Right atrium auricular region (tissue), 2 donors: ENCODE measurements at places on chromosomes 1 and 21. TPM values are rescaled to one million over a fixed set of nuclear protein-coding genes. Genes with fewer than 3 reads are reported as not detected.

DNA sequence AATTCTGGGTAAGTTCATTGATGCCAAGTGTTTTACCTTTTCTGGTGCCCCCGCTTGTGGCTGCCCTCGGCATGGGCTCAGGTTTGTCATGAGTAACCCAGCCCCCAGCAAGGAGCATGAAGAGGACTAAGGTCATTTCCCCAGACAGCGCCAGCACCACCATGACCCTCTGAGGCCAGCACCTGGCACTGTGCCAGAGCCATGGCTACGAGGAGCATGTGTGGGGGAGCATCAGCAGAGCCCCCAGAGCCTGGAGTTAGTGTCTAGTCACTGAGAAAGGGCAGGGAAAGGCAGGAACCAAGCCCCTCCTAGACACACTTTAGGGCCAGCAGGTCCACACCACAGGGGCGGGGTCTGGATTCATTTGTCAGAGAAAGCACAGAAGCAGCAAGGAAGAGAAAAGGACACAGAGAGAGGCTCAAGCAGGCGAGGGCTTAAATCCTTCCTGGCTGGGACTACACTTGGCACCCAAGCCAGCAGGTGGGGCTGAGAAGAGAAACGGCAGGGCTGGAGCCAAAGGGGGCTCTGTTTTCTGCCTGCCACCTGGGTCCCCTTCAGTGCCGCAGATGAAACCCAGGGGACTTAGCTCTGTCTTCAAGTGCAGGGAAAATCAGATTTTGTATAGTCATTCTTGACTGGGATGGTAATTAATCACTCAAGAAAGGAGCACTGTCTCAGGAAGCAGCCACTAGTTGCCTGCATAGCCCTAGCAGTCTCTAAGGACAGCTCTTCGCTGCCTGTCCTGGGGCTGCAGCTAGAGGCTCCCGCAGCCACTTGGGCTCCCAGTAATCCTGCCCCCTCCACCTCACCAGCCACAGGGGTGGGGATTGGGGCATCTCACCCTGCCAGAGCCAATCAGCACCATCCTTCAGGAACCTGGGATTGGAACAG lies 79.6 kb upstream of the ZC3H12A start:
- DNase-seq: no peak
- H3K36me3 ChIP-seq: no peaks in the 10 kb centered on the region
- H3K4me1 ChIP-seq: no peaks in the 10 kb centered on the region
- H3K27me3 ChIP-seq: no peaks in the 10 kb centered on the region
- H3K27ac ChIP-seq: no peak overlapping the region

- H3K27me3 ChIP-seq: no peaks in the 10 kb centered on the region
- no peaks in the 10 kb centered on the region for H3K36me3 ChIP-seq
- H3K4me1 ChIP-seq: peaks cover 26% of the 10 kb centered on the region
- DNase-seq: peak; percentile 63
Observed at GRCh38 chr1:29259802-29260441, 23.6 kb downstream of the PTPRU start.

GRCh38 chr1:225748529-225748928 lies 29.1 kb upstream of the SRP9 start:
- H3K4me3 ChIP-seq: no peak overlapping the region
- no peaks in the 10 kb centered on the region for H3K27me3 ChIP-seq
- no peak for DNase-seq
- H3K27ac ChIP-seq: no peak overlapping the region
- peaks cover 55% of the 10 kb centered on the region for H3K4me1 ChIP-seq
- no peaks in the 10 kb centered on the region for H3K36me3 ChIP-seq

DNA sequence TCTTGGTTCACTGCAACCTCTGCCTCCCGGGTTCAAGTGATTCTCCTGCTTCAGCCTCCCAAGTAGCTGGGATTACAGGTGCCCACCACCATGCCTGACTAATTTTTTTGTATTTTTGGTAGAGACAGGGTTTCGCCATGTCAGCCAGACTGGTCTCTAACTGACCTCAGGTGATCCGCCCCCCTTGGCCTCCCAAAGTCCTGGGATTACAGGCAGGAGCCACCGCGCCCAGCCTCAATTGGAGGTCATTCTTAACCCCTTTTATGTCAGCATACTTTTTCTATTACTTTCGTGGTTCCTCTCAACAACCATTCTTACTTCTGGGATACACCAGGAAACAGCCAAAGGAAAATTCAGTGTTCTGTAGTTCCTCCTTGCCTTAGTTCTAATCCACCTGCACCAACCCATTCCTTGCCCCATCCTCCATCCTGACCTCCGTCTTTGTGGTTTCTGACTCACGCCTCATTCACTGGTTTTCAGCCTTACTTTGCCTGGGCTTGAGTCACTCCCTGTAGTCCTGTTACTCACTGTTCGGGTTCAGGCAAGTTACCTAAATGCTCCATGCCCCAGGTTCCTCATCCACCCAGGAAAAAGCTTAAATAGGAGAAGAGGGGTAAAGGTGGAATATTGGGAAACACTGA lies 12.9 kb upstream of the BCL10 start:
- H3K36me3 ChIP-seq: no peaks in the 10 kb centered on the region
- DNase-seq: no peak
- no peak overlapping the region for H3K27ac ChIP-seq

DNA sequence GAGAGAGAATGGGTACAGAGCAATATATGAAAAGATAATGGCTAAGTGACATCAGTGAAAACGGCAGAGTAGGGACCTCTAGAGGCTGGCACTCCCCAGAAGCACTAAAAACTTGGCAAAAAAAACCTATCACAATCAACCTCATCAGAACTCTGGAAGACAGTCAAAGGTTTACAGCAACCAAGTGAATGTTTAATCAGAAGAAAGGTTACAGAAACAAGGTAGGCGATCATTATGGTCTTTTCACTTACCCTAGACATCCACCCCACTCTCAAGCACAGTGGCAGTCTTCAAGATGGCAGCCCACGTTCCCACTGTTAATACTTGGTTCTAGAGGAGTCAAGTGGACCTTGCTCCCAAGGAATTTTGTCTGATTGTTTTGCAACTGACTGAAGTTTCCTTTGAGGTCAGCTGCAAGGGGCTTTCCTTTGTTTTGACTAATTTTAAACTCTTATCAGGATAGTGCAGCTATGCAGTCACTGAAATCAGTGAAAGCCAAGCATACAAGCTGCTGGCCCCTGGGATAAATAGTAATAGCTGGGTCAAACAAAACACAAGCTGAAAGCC lies 7.2 kb downstream of the KIFAP3 start:
- H3K36me3 ChIP-seq: no peaks in the 10 kb centered on the region
- no peak overlapping the region for H3K4me3 ChIP-seq
- no peaks in the 10 kb centered on the region for H3K27me3 ChIP-seq

GRCh38 chr1:175267716-175268416 lies 75.3 kb upstream of the KIAA0040 start:
- H3K27me3 ChIP-seq: no peaks in the 10 kb centered on the region
- DNase-seq: peak; percentile 70

- H3K4me3 ChIP-seq: no peak overlapping the region
- no peak for DNase-seq
- no peaks in the 10 kb centered on the region for H3K4me1 ChIP-seq
- H3K27ac ChIP-seq: no peak overlapping the region
- H3K27me3 ChIP-seq: peaks cover 9% of the 10 kb centered on the region
- no peaks in the 10 kb centered on the region for H3K36me3 ChIP-seq
Observed at GRCh38 chr1:2452932-2453315, 23.2 kb upstream of the PLCH2 start.

- no peaks in the 10 kb centered on the region for H3K27me3 ChIP-seq
- no peaks in the 10 kb centered on the region for H3K36me3 ChIP-seq
- DNase-seq: peak; percentile 69
- no peak overlapping the region for H3K27ac ChIP-seq
- H3K4me1 ChIP-seq: no peaks in the 10 kb centered on the region
Observed at GRCh38 chr1:87956072-87956471, 627.4 kb downstream of the LMO4 start.

DNA sequence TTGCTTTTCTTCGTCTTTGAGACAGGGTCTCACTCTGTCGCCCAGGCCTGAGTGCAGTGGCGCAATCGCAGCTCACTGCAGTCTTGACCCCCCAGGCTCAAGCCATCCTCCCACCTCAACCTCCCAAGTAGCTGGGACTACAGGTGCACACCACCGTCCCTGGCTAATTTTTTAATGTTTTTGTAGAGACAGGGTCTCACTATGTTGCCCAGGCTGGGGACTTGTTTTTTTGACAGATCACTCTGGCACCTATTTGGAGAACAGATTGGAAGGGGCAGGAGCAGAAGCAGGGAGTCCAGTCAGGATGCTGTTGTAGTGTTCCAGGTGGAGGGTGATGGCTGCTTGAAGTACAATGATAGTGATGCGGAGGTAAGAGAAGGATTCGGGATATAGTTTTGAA lies 12.7 kb upstream of the KDM4A start:
- H3K27ac ChIP-seq: no peak overlapping the region
- H3K36me3 ChIP-seq: no peaks in the 10 kb centered on the region
- no peaks in the 10 kb centered on the region for H3K4me1 ChIP-seq
- H3K4me3 ChIP-seq: no peak overlapping the region
- DNase-seq: no peak
- H3K27me3 ChIP-seq: no peaks in the 10 kb centered on the region

DNA sequence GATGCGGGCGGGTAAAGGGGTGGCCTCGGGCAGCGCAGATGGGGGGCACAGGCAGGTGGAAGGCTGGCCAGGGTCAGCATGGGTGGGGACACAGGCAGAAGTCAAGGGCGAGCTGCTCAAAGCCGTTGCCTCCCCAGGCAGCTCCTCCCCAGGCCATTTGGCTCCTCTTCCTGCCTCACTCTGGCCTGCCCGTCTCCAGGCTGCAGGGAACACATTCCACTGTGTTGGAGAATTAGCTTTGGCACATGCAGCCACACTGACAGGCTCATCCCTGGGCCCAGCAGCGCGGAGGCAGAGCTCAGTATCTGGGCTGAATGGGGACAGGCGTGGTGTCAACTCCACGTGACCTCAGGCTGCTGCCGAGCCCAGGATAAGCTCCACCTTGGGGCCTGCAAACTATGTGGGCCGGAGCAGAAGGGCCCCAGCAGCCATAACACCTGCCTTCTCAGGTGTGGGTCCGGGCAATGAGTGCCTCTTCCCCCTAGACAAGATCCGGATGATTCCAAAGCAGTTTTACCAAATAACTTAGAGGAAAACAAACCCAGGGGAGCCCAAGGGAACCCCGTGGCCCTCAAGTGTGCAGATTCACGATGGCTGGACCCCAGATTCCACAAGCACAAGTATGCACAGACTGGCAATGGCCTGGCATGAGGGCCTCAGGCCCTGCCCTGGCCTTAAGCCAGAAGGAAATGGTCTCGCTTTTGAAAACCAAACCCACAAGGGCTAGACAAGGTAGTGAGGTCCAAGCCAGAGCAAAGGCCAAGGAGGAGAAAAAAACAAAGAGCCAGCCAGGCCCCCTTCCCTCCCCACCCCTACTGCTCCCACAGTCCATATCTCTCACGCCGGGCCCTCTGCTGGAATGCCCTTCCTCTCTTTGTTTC lies 40.2 kb downstream of the HSPG2 start:
- H3K4me1 ChIP-seq: peaks cover 89% of the 10 kb centered on the region
- DNase-seq: peak; percentile 94
- H3K27ac ChIP-seq: peak overlapping the region; percentile 94
- H3K4me3 ChIP-seq: no peak overlapping the region

GRCh38 chr21:36247316-36248010 lies 72.5 kb upstream of the MORC3 start:
- no peaks in the 10 kb centered on the region for H3K27me3 ChIP-seq
- DNase-seq: no peak
- H3K4me1 ChIP-seq: no peaks in the 10 kb centered on the region

GRCh38 chr1:65308781-65309303 lies 501 bp upstream of the DNAJC6 start:
- peak overlapping the region; percentile 50 for H3K4me3 ChIP-seq
- H3K27me3 ChIP-seq: no peaks in the 10 kb centered on the region
- DNase-seq: no peak
- H3K4me1 ChIP-seq: peaks cover 19% of the 10 kb centered on the region

- no peaks in the 10 kb centered on the region for H3K27me3 ChIP-seq
- no peaks in the 10 kb centered on the region for H3K4me1 ChIP-seq
- no peaks in the 10 kb centered on the region for H3K36me3 ChIP-seq
- no peak overlapping the region for H3K4me3 ChIP-seq
Observed at GRCh38 chr1:59128239-59128736, 168.6 kb upstream of the FGGY start.

DNA sequence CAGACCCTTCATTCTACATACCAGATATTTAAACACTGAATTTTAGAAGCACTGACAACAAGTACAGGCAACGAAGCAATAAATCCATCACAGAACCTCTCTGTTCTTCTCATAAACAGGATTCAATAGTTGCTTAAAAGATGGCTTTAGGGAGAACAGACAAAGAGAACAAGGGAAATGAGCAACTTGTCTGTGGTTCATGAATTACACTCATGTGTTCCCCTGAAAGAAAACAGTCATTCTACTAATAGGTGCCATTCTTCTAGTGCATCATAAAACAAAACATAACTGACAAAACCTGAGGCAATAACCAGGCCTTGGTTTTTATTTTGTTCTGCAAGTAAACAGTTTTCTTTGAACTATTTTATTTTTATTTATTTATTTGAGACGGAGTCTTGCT lies 6.8 kb downstream of the GNL2 start:
- H3K4me3 ChIP-seq: no peak overlapping the region
- H3K36me3 ChIP-seq: peaks cover 66% of the 10 kb centered on the region
- H3K4me1 ChIP-seq: peaks cover 5% of the 10 kb centered on the region
- no peak for DNase-seq
- H3K27me3 ChIP-seq: no peaks in the 10 kb centered on the region
- no peak overlapping the region for H3K27ac ChIP-seq

DNA sequence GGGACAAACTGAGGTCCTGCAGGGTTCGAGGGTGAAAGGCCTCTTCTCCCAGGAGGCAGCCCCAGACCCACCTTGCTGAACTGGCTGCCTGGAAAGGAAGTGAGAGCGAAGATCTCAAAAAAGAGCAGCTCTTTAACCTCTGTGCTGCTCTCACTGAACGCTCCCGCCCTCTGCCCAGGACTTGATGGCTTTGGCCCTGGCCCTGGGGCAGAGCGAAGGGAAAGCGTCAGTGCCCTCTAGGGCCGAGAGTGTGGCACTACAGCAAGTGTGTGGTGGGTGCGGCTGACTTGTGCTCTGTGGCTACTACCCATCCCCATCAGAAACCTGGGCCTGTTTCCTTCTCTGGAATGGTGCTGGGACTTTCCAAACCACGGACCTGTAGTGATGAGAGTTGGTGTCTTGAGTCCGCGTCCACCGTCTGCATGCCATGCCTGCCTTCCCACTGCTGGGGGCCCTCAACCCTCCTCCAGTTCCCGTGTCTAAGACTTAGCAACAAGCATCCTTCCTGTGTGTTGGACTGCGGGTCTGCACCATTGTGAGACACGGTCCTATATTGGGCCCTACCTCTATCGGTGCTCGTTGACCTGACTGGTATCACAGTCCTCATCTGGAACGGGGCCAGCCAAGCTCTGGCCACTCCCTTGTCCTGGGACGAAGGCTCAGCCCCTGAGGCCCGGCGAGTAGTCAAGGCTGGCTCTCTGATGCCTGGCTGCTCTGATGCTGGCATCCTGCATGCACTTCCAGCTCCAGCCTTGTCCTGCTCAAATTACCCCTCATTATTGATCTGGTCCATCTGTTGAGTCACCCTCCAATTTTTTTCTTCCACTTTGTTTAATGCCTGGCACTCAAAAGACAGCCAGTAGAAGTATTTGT lies 180.3 kb downstream of the DISC1 start:
- no peak overlapping the region for H3K27ac ChIP-seq
- no peaks in the 10 kb centered on the region for H3K27me3 ChIP-seq
- H3K4me3 ChIP-seq: no peak overlapping the region
- no peaks in the 10 kb centered on the region for H3K4me1 ChIP-seq
- DNase-seq: peak; percentile 74

ACOT7 gene
- 6.6 TPM for total RNA-seq

NR0B2 gene
- total RNA-seq: 19.0 TPM

CFAP107 gene
- total RNA-seq: not detected

SPRR2B gene
- total RNA-seq: not detected

GBP7 gene
- not detected for total RNA-seq

CNTN2 gene
- 0.67 TPM for total RNA-seq
